Astrocyte (in vitro differentiated cells and primary cell): ENCODE measurements at places on chromosomes 11 and 22. TPM values are rescaled to one million over a fixed set of nuclear protein-coding genes. Genes with fewer than 3 reads are reported as not detected.

DNA sequence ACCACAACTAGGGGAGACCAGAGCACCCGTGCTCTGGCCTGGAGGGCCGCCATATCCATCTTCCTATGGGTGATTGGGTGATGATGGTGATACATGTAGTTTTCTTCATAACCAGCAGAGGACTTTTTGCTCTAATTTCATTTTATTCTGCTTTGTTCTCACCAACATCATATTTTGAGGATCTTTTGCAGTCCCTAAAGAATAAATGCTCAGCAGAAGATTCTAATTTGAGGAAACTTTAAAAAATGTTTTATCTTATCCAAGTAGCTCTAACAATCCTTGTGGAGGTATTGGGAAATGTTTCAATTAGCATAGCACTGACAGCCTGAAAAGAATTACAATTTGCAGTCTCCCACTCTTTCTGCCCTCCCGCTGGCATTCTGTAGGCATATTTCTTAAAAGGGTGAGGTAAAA lies 544.0 kb downstream of the NTM start:
- DNase-seq: no peak

DNA sequence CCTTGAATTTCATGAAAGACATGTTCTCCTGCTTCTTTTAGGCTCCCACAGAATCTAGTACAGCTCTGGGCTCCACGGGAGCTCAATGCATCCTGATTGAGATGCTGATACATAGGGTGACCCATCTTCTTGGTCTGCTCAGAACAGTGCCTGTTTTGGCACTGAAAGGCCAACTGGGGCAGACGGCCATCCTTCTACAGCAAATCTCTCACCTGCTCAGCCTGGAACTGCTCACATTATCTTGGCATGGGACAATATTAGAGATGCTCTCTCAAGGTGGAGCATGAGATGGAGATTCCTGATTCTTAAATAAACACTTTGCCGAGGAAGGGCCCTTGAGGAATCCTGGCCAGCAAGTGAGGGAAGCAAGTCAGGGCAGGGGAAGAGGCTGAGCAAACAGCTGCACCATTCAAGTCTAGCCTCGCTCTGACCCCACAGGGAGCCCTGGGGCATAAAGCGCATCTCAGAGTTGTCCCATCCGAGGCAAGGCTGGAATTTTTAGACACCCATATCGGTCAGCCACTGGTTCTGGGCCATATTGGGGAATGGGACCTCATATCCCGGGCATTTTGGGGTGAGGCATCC lies 58.4 kb upstream of the CSNK2A3 start:
- DNase-seq: no peak

- DNase-seq: no peak
Measured at GRCh38 chr11:5317292-5317691, 6.8 kb downstream of the OR51B2 start.

GRCh38 chr11:34268906-34269430 lies 88.8 kb downstream of the ABTB2 start:
- peak; percentile 28 for DNase-seq

- no peak for DNase-seq
Measured at GRCh38 chr11:75099635-75100034, 3.0 kb upstream of the OR2AT4 start.

The KRTAP5-9 gene
- total RNA-seq: 0.43 TPM in 1 of 2 replicates, not detected in the other

The IFT27 gene
- 30.1 and 31.8 TPM in 2 replicates for total RNA-seq
